Kidney (tissue), 22 donors: ENCODE measurements at places on chromosomes 2 and 18. TPM values are rescaled to one million over a fixed set of nuclear protein-coding genes. Genes with fewer than 3 reads are reported as not detected.

DNA sequence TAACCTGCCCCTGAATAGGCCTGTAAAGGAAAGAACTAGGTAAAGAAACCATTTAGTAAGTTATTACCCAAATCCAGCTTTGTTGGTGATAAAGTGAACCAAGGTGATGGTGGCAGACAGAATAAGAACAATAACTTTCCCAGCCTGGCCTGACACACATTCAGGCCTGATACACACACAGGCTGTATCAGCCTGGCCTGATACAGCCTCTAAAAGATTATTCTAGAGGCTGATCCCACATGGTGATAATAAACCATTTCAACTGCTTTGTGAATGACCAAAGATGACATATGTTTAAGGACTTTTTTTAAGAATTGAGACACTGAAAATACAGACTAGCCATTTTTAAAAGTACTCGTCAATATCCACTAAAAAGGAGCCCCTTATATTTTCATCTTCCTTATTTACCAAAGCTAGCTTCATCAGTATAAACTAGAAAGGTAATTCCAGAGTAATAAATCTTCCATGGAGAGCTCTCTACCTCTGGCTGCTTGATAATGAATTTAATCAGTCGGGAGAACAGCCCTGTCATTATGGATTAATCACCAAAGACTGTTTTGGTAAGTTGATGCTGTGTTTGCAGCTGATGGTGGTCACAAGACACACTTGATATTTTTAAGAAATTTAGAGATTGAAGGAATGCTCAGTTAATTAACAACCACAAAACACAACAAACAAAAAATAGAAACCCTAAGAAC is 77.2 kb downstream of the SLC8A1 start:
- no peaks in the 10 kb centered on the region for H3K27me3 ChIP-seq
- H3K27ac ChIP-seq: no peak overlapping the region
- H3K4me1 ChIP-seq: no peaks in the 10 kb centered on the region
- no peaks in the 10 kb centered on the region for H3K36me3 ChIP-seq
- DNase-seq: peak; percentile 30
- H3K4me3 ChIP-seq: no peak overlapping the region

DNA sequence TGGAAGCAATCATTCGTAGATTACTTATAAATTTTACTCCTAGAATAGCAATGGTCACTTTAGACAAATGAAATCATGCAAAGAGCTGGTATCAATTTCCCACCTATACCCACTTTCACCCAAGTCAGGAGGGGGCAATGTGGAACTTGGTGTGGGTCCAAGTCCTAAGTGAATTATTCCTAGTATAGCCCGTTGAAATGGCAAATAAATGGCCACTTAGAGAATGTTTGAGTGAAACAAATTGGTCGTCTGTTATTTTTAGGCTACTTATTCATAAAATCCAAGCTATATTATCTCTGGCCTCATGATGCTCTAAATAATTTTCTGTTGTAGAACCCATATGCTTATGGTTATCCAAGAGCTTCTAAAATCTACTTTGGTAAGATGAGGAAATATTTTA is 98.1 kb downstream of the MYO3B start:
- DNase-seq: no peak
- no peak overlapping the region for H3K4me3 ChIP-seq
- H3K4me1 ChIP-seq: no peaks in the 10 kb centered on the region
- no peaks in the 10 kb centered on the region for H3K36me3 ChIP-seq
- H3K27ac ChIP-seq: no peak overlapping the region

- H3K4me1 ChIP-seq: no peaks in the 10 kb centered on the region
- no peak for DNase-seq
- H3K27ac ChIP-seq: no peak overlapping the region
- H3K27me3 ChIP-seq: no peaks in the 10 kb centered on the region
- no peaks in the 10 kb centered on the region for H3K36me3 ChIP-seq
Measured at GRCh38 chr2:37526323-37526722, 145.1 kb downstream of the CDC42EP3 start.

DNA sequence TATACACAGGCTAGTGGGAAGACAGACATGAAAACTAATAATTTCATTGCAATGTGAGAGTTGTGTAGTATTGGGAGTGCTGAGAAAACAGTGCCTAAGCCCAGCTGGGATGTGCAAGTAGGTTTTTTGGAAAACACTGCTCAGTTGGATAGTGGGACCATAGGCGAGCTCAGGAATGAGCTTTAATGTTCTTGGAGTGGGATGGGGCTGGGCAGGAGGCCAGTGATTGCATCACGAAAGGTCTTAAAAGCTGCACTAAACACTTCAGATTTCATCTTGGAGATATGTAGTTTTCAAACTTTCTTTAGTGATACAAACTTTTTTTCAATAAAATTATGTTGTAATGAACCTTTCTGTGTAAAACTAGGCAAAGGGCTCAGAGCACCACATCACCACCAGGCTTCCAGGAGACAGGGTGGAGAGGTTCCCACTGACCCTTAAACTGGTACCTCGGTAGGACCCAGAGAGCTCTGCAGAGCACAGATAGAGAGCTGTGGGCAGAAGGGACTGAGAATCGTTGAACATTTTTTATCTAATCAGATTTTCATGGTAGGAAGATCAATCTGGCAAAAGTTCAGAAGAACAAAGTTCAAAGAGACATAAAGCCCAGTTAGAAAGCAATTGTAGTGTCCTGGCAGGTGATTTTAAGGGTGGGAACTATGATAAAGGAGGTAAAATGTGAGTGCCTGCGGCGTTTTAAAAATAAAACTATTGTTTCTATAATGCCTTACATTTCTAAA is 176.2 kb downstream of the TRABD2A start:
- no peak for DNase-seq
- H3K4me3 ChIP-seq: no peak overlapping the region
- no peaks in the 10 kb centered on the region for H3K4me1 ChIP-seq
- H3K27ac ChIP-seq: no peak overlapping the region
- no peaks in the 10 kb centered on the region for H3K27me3 ChIP-seq

DNA sequence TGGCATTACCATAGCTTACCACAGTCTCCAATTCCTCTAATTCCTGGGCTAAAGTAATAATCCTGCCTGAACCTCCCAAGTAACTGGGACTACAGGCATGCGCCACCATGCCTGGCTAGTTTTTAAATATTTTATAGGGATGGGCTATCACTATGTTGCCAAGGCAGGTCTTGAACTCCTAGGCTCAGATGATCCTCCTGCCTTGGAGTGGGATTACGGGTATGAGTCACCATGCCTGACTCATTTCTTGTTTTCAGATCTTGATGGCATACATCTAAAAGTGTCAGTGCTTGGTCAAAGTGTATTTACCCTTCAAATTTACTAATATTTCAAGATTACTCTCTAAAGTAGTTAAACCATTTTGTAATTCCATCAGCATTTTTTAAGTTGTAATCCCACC is 9.4 kb upstream of the SOCS6 start:
- no peak overlapping the region for H3K27ac ChIP-seq
- no peaks in the 10 kb centered on the region for H3K4me1 ChIP-seq
- H3K36me3 ChIP-seq: no peaks in the 10 kb centered on the region
- no peak overlapping the region for H3K4me3 ChIP-seq
- no peaks in the 10 kb centered on the region for H3K27me3 ChIP-seq
- DNase-seq: no peak

- no peaks in the 10 kb centered on the region for H3K36me3 ChIP-seq
- no peak for DNase-seq
- H3K4me1 ChIP-seq: no peaks in the 10 kb centered on the region
- no peaks in the 10 kb centered on the region for H3K27me3 ChIP-seq
Measured at GRCh38 chr2:178105566-178105965, 6.7 kb upstream of the RBM45 start.

Gene CHST10
- 6.2 TPM for polyA plus RNA-seq

Gene STPG4
- polyA plus RNA-seq: not detected

Gene GPR45
- not detected for polyA plus RNA-seq

DNA sequence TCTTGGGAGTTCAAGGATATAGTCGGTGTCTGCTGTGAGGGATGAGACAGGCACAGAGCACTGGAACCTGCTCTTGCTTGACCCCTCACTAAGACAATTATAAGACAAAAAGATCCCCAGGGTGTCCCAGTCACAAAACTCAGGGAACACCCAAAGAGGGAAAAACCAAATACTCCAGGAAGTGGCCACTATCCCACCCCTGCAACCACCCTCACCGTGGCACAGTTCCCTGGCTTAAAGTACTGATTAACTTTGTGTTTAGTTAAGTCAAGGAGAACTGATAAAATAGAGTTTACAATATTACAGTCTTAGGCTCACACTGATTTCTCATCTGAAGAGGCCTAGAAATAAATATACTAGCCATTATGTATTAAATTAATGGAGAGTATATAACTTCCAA is 13.5 kb downstream of the IL36B start:
- H3K36me3 ChIP-seq: no peaks in the 10 kb centered on the region
- no peak for DNase-seq
- no peaks in the 10 kb centered on the region for H3K4me1 ChIP-seq
- H3K27ac ChIP-seq: no peak overlapping the region

DNA sequence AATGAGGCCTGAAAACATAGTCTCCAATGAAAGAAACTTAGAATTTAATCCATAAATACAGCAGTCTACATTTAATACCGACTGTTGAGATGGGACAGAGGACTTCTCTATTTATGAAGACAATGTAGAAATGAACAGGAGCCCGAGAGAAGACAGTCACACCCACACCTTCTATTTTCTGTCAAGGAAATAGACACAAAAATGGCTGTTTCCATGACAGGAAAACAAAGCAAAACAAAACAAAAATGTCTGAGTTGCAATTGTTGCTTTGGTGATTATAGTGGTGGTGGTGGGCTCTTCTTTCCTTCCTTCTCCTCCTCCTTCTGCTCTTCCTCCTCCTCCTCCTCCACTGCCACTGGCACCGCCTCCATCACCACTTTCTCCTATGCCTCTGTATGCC is 72.3 kb upstream of the CCDC68 start:
- H3K4me1 ChIP-seq: no peaks in the 10 kb centered on the region
- DNase-seq: peak; percentile 10
- no peaks in the 10 kb centered on the region for H3K27me3 ChIP-seq
- no peak overlapping the region for H3K4me3 ChIP-seq

Gene CAPG
- polyA plus RNA-seq: 361 TPM

- no peaks in the 10 kb centered on the region for H3K27me3 ChIP-seq
- no peak overlapping the region for H3K27ac ChIP-seq
- H3K4me1 ChIP-seq: no peaks in the 10 kb centered on the region
- no peak for DNase-seq
- H3K4me3 ChIP-seq: no peak overlapping the region
Measured at GRCh38 chr18:37442477-37442876, 123.1 kb downstream of the CELF4 start.

Gene DYNAP
- not detected for polyA plus RNA-seq

Gene TMEM247
- polyA plus RNA-seq: not detected

- DNase-seq: no peak
- peaks cover 15% of the 10 kb centered on the region for H3K4me1 ChIP-seq
- H3K27ac ChIP-seq: peak overlapping the region; percentile 24
- H3K4me3 ChIP-seq: no peak overlapping the region
- H3K27me3 ChIP-seq: no peaks in the 10 kb centered on the region
Measured at GRCh38 chr18:48901145-48902022, 49.4 kb downstream of the SMAD7 start.

GRCh38 chr2:2771721-2772411 is 440.8 kb upstream of the MYT1L start:
- no peak overlapping the region for H3K27ac ChIP-seq
- DNase-seq: no peak
- H3K36me3 ChIP-seq: no peaks in the 10 kb centered on the region
- H3K27me3 ChIP-seq: no peaks in the 10 kb centered on the region
- no peak overlapping the region for H3K4me3 ChIP-seq
- no peaks in the 10 kb centered on the region for H3K4me1 ChIP-seq

Gene COL4A4
- 7.2 TPM for polyA plus RNA-seq

DNA sequence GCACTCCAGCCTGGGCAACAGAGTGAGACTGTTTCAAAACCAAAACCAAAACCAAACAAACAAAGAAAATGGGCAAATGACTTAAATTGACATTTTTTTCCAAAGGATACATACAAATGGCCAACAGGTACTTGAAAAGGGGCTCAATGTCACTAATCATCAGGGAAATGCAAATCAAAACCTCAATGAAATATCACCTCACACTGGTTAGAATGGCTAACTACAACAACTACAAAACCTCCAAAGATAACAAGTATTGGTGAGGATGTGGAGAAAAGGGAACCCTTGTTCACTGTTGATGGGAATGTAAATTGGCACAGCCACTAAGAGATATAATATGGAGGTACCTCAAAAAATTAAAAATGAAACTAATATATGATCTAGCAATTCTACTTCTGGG is 213.2 kb upstream of the HS6ST1 start:
- no peak for DNase-seq
- H3K27ac ChIP-seq: no peak overlapping the region
- no peaks in the 10 kb centered on the region for H3K27me3 ChIP-seq
- no peaks in the 10 kb centered on the region for H3K36me3 ChIP-seq
- H3K4me1 ChIP-seq: no peaks in the 10 kb centered on the region

Gene NOSTRIN
- polyA plus RNA-seq: 41.8 TPM

GRCh38 chr2:166365803-166366420 is 9.8 kb downstream of the SCN9A start:
- no peak for DNase-seq
- H3K27ac ChIP-seq: no peak overlapping the region
- H3K36me3 ChIP-seq: no peaks in the 10 kb centered on the region
- no peak overlapping the region for H3K4me3 ChIP-seq
- H3K27me3 ChIP-seq: no peaks in the 10 kb centered on the region

Gene CRYBA2
- not detected for polyA plus RNA-seq

Gene COL6A3
- polyA plus RNA-seq: 3.8 TPM

DNA sequence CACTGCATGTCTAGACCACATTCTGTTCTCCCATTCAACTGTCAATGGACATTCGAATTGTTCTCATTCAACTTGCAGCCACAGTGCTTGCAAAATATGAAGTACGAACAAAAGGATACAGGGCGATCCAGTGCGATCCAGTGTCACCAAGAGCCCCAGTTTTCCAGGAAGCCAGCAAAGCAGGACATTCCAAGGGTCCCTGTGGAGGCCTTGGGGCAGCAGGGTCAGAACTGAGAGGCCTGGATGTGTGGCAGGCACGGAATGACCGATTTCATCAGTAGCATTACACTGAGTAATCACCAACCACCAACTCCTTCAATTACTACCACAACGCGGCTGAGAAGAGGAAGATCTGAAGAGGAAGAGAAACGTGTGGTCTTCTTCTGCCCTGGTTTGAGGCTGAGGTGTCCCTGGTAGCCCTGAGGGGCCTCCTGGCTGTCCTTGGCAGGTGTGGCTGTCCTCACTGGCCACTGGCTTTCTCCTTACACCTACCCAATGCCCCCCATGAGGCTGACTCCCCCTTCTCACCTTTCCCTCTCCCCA is 172.7 kb upstream of the FHL2 start:
- no peaks in the 10 kb centered on the region for H3K4me1 ChIP-seq
- no peak for DNase-seq
- H3K27me3 ChIP-seq: no peaks in the 10 kb centered on the region
- H3K27ac ChIP-seq: no peak overlapping the region
- H3K4me3 ChIP-seq: no peak overlapping the region
- no peaks in the 10 kb centered on the region for H3K36me3 ChIP-seq

- no peaks in the 10 kb centered on the region for H3K36me3 ChIP-seq
- no peaks in the 10 kb centered on the region for H3K27me3 ChIP-seq
- no peak for DNase-seq
Measured at GRCh38 chr2:212797484-212798205, 259.0 kb upstream of the ERBB4 start.
